Germinal center (tissue), 1 donor: ENCODE measurements at places on chromosomes 7 and 10.
A peak's percentile ranks its signal among the peaks of the same experiment; 100 is the strongest.

- DNase-seq = no peak
These were observed 43.7 kb downstream of the KCNMA1 start for GRCh38 chr10:77593771-77594470.

- no peak for DNase-seq
These were observed 133.0 kb downstream of the FGFR2 start for GRCh38 chr10:121465215-121465614.

- peak; percentile 7 for DNase-seq
These were observed 123.1 kb downstream of the DKK1 start for GRCh38 chr10:52437205-52437646.

- no peak for DNase-seq
These were observed 147.5 kb downstream of the RAB11FIP2 start for GRCh38 chr10:117899181-117899683.

DNA sequence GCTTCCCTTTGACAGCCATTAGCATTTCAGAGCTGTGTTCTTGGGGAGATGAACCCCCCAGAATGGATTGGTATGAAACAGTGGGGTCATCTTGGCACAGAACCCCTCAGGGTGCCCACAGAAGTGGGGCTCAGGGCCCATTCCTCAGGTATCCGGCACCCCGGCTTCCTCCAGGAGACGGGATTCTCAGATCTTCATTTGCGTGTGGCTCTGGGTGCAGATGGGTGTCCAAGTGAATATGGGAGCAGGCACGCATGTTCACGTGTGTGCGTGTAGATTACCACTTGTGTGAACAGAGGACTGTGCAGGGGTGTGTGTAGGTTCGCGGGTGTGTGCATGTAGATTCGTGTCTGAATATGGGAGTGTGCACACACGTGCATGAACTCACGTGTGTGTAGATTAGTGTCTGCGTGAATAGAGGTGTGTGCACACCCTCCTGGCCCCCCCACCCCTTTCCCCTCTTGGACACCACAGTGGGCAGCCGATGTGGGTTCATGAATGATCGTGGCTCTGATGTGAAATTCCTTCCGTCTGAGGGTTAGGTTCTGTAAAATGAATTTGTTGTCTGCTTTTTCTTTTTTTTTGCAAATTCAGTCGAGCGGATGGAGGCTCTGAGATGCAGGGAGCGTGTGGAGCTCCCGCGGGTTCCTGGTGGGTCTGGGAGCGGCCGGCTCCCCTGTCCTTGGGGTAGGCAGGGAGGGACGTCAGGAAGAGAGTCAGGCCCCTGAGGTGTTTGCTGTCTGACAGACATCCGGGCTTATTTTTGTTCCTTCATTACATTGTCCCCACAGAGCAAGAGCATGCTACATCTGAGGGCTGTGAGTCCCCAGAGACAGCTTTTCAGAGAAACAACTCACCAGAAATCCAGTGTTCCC lies 7.4 kb downstream of the ELFN1 start:
- no peak for DNase-seq

DNA sequence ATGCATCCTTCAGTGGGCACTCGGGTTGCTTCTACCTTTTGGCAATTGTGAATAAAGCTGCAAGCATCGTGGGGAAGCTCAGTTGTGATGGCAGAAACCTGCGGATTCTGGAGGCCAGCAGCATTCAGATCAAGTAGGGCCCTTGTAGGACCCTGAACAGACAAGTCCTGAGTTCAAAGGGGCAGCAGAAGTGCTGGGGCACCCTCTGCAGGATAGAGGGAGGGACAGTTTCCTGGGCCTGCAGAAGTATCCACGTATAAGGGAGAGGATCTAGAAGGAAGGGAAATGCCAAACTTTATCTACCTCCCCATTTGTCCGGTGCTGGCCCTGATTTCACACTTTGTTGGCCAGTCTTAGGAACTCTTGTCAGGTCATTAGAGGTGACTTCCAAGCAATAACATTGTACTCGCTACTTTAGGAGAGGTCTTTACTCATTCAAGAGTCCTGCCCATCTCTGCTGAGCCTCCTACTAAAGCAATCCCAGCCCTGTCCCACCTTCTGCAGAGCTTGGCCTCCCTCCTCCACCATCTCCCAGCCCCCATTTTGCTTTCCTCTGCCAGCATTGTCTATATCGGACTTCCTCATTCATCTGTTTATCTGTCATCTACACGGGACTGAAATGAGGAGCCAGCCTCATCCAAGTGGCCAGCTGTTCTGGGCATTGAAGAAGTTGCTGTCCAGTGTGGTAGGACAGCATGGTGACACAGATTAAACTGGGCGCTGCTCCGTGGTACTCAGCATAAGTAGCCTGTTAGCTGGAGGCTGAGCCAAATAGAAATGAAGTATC lies 26.6 kb upstream of the R3HCC1L start:
- no peak for DNase-seq

GRCh38 chr7:55242613-55243012 lies 122.5 kb upstream of the LANCL2 start:
- no peak for DNase-seq

DNA sequence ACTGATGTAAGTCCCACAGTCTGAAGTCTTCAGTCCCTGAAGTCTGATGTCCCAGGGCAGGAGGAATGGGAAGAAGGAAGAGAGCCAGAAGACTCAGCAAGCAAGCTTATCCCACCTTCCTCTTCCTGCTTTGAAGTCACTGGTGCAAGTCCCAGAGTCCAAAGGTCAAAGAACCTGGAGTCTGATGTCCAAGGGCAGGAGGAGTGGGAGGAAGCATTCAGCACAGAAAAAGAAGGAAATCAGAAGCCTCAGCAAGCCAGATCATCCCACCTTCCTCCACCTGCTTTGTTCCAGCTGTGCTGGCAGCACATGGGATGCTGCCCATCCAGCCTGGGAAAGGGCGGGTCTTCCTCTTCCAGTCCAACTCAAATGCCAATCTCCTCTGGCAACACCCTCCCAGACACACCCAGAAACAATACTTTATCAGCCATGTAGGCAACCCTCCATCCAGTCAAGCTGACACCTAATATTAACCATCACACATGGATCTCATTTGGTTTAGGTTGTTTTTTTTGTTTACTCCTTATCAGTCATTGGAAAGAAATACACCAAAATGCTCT lies 50.9 kb downstream of the ADAM12 start:
- no peak for DNase-seq

DNA sequence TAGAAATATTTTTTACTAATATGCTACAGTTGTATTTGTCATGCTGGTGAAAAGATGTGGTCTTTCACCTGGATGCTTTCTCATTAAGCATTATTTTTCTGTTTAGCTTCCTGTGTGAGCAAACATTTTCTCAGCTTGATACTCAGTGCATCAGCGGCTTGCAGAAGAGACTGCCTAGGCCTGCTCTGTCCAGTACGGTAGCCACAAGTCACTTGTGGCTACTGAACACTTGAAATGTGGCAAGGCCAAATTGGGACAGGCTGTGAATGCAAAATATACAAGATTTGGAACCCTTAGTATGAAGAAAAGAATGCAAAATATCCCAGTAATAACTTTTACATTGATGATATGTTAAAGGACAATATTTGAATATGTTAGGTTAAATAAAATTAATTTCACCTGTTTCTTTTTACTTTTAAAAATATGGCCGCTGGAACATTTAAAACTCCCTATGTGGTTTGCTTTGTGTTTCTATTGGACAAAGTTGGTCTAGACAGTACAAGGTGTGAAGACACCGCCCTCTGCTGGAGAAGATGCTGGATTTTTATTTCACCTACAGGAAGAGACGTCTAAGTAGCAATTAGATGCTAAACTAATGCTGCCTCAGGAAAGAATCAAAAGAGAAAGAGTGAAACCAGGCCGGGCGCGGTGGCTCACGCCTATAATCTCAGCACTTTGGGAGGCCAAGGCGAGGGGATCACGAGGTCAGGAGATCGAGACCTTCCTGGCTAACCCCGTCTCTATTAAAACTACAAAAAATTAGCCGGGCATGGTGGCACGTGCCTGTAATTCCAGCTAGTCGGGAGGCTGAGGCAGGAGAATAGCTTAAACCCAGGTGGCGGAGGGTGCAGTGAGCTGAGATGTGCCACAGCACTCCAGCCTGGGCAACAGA lies 5.3 kb downstream of the SRGN start:
- peak; percentile 76 for DNase-seq

- DNase-seq = no peak
These were observed 126.3 kb upstream of the CELF2 start for GRCh38 chr10:10891124-10892082.

DNA sequence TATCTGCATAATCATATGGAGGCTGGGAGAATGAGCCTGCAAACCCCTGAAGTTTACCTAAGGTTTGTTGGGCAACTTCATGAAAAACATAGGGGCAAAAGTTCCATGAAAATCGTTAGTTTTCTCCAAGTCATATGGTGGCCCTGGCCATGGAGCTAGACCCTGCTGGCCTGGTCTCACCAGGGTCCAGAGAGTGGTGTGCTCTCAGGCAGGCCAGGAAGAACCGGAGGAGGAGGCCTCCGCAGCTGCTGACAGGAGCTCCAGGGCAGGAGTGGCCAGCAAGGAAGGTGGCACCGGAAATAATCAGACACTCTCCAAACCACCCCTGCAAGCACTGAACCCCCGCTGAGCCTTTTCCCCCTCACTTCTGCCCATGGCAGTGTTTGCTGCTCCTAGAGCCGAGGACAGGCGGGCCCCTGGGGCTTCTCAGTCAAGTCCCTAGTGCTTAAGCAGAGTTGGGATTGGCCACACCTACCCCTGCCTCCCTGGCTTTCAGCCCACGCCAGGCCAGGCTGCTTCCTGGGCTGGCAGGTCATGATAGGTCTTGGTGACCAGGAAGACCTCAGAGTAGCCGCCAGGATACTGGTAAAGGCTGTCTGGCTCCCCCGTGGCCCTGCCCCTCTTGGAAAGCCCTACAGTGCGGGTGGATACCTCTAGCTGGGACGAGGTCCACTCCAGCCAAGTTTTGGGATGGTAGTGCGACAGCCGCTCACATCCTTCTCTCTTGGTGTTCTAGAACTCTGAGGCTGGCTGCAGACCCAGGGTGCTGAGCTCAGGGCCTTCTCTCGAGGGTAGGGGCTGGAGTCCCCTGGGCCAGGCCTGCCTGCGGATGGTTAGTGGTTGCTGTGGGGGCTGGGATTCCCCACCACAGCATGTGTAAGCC lies 242.8 kb downstream of the MGMT start:
- DNase-seq = no peak

DNA sequence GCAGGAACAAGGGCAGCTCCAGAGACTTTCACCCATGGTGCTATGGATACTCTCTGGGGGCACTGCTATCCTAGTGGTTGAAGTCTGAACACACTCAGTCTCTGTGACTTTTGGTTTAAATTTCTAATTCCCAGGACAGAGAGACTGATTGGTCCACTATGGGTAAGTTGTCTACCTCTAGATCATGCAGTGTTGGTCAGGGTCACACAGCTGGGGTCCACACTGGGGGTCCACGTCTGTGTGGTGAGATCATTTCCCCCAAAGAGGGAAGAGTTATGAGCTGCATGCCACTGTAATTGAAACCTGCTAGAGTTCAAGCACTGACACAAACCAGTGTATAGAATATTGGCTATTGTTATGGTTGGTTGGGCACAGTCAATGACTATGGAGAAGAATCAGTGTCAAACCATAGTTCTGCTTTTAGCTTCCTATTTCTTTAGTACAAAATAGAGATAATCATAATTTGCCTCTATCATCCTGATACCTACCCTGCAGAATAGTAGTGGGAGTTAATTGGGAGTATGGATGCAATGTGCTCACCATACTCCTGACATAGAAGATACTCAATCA lies 101.6 kb downstream of the PRTFDC1 start:
- DNase-seq = no peak

DNA sequence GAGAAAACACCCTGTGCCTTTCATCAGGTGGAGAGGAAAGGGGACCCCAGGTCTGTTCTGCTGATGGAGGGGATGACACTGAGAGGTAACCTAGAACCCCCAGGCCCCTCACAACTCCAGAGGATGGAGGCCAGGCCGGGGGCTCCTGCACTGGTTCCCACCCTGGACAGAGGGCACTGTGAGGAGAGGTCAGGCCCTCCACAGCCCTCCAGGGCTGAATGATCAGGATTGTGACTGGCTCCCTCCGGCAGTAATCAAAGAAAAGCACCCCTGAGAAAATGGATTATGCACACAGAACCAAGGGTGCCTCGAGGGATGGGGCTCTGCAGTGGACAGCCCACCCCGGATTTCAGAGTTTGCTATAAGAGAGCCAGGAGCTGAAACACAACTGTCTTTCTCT lies 502.8 kb downstream of the TCERG1L start:
- DNase-seq = no peak

GRCh38 chr10:28853195-28853594 lies 175.9 kb downstream of the BAMBI start:
- DNase-seq = no peak

- DNase-seq = no peak
These were observed 327.1 kb downstream of the PRPF18 start for GRCh38 chr10:13913897-13914296.

DNA sequence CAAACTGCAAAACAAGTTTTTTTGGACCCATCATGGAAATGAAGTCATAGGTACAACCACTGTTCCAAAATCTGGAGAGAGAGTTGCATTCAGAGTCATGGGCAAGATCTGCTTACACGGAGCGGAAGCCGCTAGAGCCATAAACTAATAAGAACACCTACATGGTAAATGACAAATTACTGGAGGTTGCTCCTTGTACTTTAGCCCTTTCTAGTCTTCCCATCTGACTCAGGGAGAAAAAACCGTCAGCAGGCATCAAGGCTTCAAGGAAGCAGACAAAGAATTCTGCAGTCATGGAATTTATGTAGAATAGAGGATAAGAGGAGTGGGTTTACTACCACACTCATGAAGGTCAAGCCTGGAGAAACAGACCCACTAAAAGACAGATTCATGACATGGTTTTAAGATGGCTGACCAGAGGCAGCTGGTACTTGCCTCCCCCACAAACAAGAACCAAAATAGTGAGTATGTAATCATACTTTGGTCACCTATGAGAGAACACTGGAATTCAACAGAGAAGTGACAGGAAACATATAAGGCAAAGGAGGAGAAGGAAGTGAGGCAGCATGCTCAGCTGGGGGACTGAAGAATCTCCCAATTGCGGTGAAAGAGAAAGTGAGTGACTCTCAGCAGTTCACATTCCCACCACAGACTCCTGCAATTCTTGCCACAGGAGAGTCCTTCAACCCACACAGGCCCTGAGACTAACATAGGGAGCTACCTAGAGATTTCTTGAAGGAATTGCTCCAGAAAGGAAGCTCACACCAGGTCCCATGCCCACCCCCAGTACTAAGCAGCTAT lies 42.4 kb upstream of the ASAH2 start:
- DNase-seq = no peak

GRCh38 chr10:131090761-131091661 lies 220.5 kb downstream of the TCERG1L start:
- no peak for DNase-seq

GRCh38 chr7:114956702-114957101 lies 34.8 kb downstream of the MDFIC start:
- DNase-seq = no peak

DNA sequence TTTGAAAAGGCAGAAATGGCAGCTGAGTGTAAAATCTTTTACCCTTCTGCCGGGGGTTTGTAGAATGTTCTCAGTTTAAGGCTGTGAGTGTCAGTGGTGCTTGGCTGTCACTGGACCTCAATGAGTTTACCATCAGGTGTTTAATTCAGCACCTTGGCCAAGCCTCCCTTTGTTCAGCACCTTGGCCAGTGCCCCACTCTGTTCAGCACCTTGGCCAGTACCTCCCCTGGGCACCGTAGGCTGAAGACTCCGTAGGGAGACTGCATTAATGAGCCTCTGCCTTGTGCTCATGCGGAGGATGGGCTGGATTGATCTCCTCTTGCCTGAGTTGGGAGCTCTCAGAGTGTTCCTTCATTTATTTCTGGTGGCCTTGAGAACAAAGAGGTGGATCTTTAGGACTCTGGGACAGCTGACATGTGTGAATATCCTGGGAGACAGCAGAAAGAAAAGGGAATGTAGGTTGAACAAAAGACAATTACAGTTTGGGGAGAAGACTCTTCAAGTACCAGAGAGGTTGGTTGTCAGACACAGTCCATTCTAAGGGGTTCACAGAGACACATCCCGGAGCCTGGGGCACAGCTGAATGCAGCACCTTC lies 1.6 kb downstream of the FAM24A start:
- DNase-seq = peak; percentile 30
